ENCODE measurements at places on chromosomes 1 and 21.

DNA sequence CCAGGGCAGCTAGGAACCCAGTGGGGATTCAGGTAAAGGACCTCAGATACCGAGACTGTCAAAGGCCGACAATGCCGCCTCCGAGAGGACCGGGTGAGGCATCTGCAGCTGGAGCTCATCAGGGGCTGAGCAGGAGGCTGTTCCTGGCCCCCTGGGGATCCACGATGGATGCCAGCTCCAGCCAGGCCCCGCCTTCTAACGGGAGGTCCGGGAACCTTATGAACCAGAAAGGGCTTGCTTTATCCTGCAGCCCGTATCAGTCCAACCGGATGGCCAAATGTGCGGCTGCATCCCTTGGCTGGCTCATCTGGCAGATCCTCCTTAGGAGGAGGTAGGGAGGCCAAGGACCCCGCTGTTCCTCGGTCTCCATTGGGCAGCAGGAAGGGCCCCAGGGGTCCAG, 32.0 kb downstream of the SLC45A1 start:
- no peak for DNase-seq

DNA sequence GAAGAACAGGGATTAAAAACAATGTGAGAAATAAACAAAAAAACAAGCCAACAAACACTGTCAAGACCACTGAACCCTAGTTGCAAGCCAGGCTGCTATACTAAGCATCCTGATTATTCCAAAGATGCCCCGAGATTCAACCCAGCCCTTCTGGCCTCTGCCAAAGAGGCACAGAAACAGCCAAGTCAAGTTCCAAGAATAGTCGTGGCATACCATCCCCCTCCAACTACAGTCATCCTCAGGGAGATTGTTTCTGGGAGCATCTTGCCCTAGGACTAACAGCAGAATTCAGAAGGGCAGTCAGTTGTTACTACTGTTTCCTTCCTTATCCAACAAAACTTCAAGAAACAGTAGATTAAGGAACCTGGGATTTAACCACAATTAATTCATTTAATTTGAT, 52.3 kb downstream of the ABL2 start:
- DNase-seq, result no peak

DNA sequence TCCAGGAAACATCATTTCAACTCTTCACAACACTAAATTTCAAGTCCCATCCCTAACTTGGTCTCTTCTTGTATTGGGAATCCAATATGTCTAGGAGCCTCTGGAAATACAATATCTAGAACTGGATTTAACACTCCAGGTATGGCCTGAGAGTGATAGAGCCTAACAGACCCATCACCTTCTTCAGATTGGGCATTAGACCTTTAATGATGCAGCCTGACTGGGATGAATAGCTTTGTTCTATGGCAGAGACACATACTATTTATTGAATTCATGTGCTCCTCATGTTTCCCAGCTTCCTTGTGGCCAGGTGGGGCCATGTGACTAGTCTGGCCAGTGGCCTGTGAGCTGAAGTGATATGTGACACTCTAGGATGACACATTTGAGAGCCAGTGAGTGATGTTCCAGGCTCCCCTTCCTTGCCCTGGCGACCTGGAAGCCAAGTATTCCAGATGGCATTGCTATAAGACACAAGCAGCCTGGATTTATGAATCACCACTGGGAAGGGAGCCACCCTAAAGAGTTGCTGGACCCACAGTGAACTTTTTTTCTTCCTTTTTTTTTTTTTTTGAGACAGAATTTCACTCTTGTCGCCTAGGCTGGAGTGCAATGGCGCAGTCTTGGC, 31.0 kb upstream of the POU3F1 start:
- no peak for DNase-seq

- no peak for DNase-seq
Measured at GRCh38 chr1:230274254-230274653, 151.9 kb downstream of the PGBD5 start.

- no peak for DNase-seq
Measured at GRCh38 chr1:9668080-9668479, 16.5 kb downstream of the PIK3CD start.

DNA sequence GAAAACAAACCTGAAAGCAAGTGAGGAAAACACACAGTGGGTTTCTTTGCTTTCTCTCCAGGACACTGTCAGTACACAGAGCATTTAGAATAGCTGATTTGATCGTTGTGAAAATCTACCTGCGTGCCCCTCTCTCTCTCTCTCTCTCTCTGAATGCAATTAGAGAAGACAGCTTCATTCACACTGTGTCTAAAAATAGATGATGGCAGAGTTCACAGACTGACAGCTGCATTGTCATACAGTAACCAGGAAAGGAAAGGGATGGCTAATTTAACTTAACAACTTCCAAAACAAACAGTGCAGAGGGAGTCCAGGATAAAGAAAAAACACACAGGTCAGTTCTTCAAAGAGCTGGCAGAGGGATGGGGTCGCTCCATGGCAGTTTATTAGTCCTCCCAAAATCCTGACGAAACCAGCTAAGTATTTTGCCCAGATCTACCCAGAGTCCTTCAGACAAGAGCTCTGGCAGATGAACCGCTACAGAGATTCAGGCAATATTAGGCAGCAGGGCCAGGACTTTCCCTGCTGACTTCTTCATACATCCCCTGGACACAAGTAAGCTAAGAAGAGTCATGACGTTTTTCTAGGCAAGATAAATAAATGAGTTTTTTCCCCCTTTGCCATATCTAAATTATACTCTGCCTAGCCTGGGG, 58.9 kb downstream of the WLS start:
- no peak for DNase-seq

- no peak for DNase-seq
Measured at GRCh38 chr1:204624631-204625216, 60.8 kb downstream of the LRRN2 start.

- DNase-seq, result no peak
Measured at GRCh38 chr1:79745929-79746328, 739.4 kb upstream of the ADGRL4 start.

All from HEK293T (cell line).